Mesothelial cell of epicardium (in vitro differentiated cells): ENCODE measurements at places on chromosomes 11 and 22. TPM values are rescaled to one million over a fixed set of nuclear protein-coding genes. Genes with fewer than 3 reads are reported as not detected.

The SCGB1A1 gene
- not detected in 3 replicates for total RNA-seq

- peaks cover 2% of the 10 kb centered on the region for H3K36me3 ChIP-seq
- H3K27ac ChIP-seq = no peak overlapping the region
- H3K4me3 ChIP-seq = no peak overlapping the region
- no peak for DNase-seq
- H3K4me1 ChIP-seq = peaks cover 21% of the 10 kb centered on the region
Observed at GRCh38 chr22:44712962-44713361, 11.0 kb downstream of the PRR5 start.

The ARHGAP20 gene
- total RNA-seq = 8.4 to 9.0 TPM (median 8.9 TPM) in 3 replicates

- H3K27me3 ChIP-seq = no peaks in the 10 kb centered on the region
- H3K4me3 ChIP-seq = no peak overlapping the region
- H3K27ac ChIP-seq = no peak overlapping the region
- H3K36me3 ChIP-seq = no peaks in the 10 kb centered on the region
Observed at GRCh38 chr11:2808850-2809846, 76.4 kb downstream of the CDKN1C start.

DNA sequence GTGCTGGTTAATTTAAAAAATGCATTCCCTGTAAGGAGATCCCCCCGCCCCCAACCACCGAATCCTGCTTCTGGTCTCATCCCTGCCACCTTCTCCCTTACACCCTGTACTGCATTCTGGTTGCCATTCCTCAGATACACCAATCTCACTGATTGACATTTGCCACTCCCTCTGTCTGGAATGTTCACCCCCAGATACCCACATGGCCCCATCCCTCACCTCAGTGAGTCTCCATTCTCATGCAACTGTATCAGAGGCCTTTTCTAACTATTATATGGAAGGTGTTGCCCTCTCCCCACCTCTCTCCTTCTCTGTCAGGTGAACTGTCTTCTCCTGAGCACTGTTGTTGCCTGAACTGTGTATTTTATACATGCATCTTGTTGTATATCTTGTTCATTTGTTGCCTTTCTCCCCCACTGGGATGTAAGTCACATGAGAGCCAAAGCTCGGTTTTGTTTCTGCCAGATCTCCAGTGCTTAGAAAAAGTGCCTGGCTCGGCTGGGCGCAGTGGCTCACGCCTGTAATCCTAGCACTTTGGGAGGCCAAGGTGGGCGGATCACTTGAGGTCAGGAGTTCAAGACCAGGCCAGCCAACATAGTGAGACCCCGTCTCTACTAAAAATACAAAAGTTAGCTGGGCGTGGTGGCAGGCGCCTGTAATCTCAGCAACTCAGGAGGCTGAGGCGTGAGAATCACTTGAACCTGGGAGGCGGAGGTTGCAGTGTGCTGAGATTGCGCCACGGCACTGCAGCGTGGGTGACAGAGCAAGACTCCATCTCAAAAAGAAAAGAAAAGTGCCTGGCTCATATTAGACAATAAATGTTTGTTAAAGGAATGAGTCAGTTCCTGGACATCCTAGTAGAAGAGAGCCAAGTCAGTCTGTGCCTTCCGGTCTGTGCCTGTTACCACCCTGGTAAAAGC, 61.0 kb downstream of the TNRC6B start:
- H3K27ac ChIP-seq = peak overlapping the region; percentile 77
- no peak for DNase-seq
- peaks cover 41% of the 10 kb centered on the region for H3K4me1 ChIP-seq

DNA sequence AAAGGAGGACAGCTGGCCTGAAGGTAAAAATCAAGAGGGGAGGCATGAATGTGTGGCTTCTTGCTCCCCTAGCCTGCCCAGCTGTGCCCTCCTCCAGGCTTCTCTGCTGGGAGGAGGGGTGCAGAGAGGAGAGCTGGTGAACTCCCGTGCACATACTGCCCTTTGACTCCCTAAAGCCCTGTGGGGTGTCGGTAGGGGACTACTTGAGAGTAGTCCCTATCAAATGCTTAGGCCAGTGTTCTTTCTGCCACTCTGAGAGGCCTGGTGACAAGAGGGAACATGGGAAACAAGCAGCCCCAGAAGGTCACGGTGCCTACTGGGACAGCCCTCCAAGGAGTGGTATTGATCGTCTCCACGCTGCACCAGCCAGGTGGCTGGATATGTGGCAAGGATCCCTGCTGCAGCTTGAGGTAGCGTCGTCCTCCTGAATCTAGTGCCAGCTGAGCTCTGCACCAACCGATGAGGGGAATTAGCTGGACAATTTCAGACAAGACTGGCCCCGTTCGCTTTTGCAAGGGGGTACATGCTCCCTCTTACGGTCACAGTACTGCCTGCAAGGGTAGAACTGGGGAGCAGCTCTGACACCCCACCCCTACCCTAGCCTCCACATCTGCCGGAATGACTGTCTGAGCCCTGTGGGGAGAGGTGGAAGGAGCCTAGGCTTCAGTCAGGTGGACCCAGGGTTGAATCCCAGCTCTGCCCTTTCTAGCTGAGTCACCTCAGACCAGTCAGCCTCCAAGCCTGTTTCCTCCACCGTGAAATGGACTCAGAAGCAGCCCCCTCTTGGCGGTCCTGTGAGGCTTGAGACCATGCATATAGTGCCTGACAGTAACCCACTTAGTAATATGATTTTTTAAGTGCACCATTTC, 17.1 kb upstream of the C11orf96 start:
- no peaks in the 10 kb centered on the region for H3K27me3 ChIP-seq
- H3K36me3 ChIP-seq = peaks cover 6% of the 10 kb centered on the region
- no peak for DNase-seq

- H3K36me3 ChIP-seq = no peaks in the 10 kb centered on the region
- no peak for DNase-seq
- no peak overlapping the region for H3K4me3 ChIP-seq
- peaks cover 13% of the 10 kb centered on the region for H3K4me1 ChIP-seq
- H3K27ac ChIP-seq = no peak overlapping the region
- H3K27me3 ChIP-seq = peaks cover 40% of the 10 kb centered on the region
Observed at GRCh38 chr11:45079943-45080719, 66.3 kb upstream of the PRDM11 start.

GRCh38 chr22:38882972-38883622, 11.1 kb upstream of the CBX6 start:
- peaks cover 6% of the 10 kb centered on the region for H3K27me3 ChIP-seq
- peaks cover 14% of the 10 kb centered on the region for H3K4me1 ChIP-seq
- no peak for DNase-seq
- peak overlapping the region; percentile 78 for H3K27ac ChIP-seq
- no peak overlapping the region for H3K4me3 ChIP-seq

- peaks cover 4% of the 10 kb centered on the region for H3K27me3 ChIP-seq
- no peak for DNase-seq
- H3K4me3 ChIP-seq = no peak overlapping the region
- H3K27ac ChIP-seq = no peak overlapping the region
Observed at GRCh38 chr11:27865105-27865504, 164.8 kb upstream of the BDNF start.

The GPR83 gene
- total RNA-seq = 0.09 to 0.18 TPM (median 0.11 TPM) in 3 replicates

- H3K36me3 ChIP-seq = peaks cover 7% of the 10 kb centered on the region
- no peak overlapping the region for H3K4me3 ChIP-seq
- H3K27me3 ChIP-seq = no peaks in the 10 kb centered on the region
- H3K4me1 ChIP-seq = peaks cover 7% of the 10 kb centered on the region
Observed at GRCh38 chr22:21623648-21623970, 6.2 kb downstream of the YDJC start.

DNA sequence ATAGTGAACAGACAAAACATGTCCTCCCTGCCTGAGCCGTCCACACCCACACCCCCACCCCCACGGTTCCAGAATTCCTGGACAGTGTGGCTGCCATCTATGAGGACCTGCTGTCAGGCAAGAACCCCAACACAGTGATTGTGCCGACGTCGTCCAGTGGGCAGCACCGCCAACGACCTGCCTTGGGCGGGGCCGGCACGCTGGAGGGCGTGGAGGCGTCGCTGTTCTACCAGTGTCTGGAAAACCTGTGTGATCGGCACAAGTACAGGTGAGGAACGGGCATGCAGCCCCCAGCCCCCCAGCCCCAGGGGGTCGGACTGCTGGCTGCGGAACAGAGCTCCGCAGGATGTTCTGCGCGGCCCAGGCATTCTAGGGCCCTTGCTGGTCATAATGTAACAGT, 19.7 kb downstream of the ARFGAP2 start:
- no peaks in the 10 kb centered on the region for H3K36me3 ChIP-seq
- no peak overlapping the region for H3K27ac ChIP-seq
- H3K4me3 ChIP-seq = no peak overlapping the region
- H3K27me3 ChIP-seq = no peaks in the 10 kb centered on the region
- H3K4me1 ChIP-seq = peaks cover 10% of the 10 kb centered on the region

The OR10A3 gene
- not detected in 3 replicates for total RNA-seq

The MOV10L1 gene
- total RNA-seq = 1.7 to 3.5 TPM (median 2.8 TPM) in 3 replicates

GRCh38 chr11:130937051-130937450, 20.8 kb upstream of the SNX19 start:
- no peak overlapping the region for H3K27ac ChIP-seq
- no peak overlapping the region for H3K4me3 ChIP-seq
- H3K27me3 ChIP-seq = peaks cover 27% of the 10 kb centered on the region
- no peaks in the 10 kb centered on the region for H3K36me3 ChIP-seq

DNA sequence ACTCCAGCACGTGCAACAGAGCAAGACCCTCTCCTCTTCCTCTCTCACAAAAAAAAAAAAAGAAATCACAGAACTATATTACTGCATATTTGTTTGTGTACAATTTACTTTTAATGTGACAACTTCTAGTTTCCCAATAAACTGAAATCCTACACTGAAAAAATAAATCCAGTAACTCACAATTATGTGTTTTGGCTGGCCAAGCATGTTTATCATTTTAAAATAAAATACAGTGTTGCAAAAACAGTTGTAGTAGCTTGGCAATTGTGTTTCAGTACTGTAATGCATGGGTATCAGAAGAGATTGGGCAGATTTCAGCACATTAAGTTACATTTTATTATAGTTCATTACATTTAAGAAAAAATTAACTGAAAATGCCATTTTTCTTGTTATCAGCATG, 344.9 kb downstream of the ETS1 start:
- H3K27me3 ChIP-seq = no peaks in the 10 kb centered on the region
- no peak overlapping the region for H3K4me3 ChIP-seq
- H3K4me1 ChIP-seq = peaks cover 56% of the 10 kb centered on the region
- H3K27ac ChIP-seq = no peak overlapping the region

The CDC42BPG gene
- total RNA-seq = 24.6 to 30.1 TPM (median 25.0 TPM) in 3 replicates

The TYMP gene
- 9.3 to 10.3 TPM (median 9.9 TPM) in 3 replicates for total RNA-seq

- no peaks in the 10 kb centered on the region for H3K27me3 ChIP-seq
- no peak for DNase-seq
- no peak overlapping the region for H3K4me3 ChIP-seq
- H3K4me1 ChIP-seq = no peaks in the 10 kb centered on the region
- H3K27ac ChIP-seq = no peak overlapping the region
Observed at GRCh38 chr11:105070306-105070705, 25.2 kb upstream of the CARD16 start.

The ASRGL1 gene
- 6.5 to 7.5 TPM (median 6.7 TPM) in 3 replicates for total RNA-seq

- DNase-seq = no peak
- no peaks in the 10 kb centered on the region for H3K36me3 ChIP-seq
- no peaks in the 10 kb centered on the region for H3K4me1 ChIP-seq
Observed at GRCh38 chr11:60131912-60132311, 43.4 kb downstream of the MS4A2 start.
